ENCODE measurements at places on chromosomes 2 and 18.

GRCh38 chr2:195238379-195238778, 418.6 kb upstream of the SLC39A10 start:
- no peak for DNase-seq

GRCh38 chr2:223697892-223698645, 95.9 kb upstream of the SCG2 start:
- DNase-seq: no peak

GRCh38 chr2:198347349-198347748, 543.0 kb downstream of the PLCL1 start:
- DNase-seq: peak; percentile 18

GRCh38 chr18:63197246-63197869, 122.2 kb downstream of the BCL2 start:
- DNase-seq: peak; percentile 24

GRCh38 chr2:218345491-218346236, 11.0 kb upstream of the CATIP start:
- DNase-seq: no peak

GRCh38 chr2:191177751-191178736, 27.2 kb upstream of the STAT4 start:
- DNase-seq: no peak

DNA sequence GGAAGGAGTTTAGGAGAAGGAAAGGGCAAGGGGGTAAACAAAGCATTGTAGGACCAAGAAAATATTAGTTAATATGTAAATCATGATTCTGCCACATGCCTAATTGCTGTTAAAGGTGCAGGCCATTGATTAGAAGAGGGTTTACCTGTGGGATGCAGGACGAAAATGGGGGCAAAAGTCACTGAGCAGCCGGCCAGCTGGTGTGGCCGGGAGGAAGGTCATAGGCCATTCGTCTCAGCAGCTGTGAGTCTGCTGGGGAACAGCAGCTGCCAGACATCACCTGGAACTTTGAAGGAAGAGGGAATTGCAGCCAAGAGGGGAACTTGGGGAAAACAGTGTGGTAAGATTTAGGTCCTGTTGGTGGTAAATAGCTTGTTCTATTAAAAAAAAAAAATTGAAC, 184.4 kb downstream of the DYSF start:
- no peak for DNase-seq

GRCh38 chr18:73691118-73691517, 456.5 kb downstream of the FBXO15 start:
- DNase-seq: peak; percentile 71

DNA sequence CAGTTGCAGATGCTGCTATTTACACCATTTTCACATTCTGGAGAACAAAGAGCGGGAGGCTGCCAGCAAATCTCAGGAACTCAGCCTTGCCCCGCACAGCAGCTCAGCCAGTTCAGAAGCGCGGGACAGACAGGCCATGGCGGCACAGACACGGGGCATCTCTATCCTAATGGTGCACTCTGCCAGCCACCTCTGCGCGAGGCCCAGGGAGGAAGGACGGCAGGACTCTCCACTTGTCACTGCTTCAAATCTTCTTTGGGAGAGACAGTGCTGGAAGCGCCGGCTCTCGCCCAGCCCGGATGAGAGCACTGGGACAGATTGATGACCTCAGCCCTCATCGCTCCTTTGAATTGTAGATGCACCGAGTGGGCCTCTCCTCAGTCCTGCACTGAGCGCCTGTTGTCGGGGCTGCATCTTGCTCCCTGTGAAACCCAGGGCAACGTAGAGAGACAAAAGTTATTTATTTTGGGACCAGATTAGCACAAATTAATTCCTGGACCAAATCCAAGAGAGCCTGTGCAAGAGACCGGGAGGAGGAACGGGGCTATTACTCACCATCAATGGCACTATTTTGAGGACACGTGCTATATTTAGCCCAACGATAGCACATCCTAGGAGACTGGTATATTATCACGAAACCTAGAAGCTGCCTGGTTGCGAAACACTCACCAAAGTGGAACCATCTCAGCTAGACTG, 211.4 kb upstream of the SMIM21 start:
- DNase-seq: peak; percentile 78

DNA sequence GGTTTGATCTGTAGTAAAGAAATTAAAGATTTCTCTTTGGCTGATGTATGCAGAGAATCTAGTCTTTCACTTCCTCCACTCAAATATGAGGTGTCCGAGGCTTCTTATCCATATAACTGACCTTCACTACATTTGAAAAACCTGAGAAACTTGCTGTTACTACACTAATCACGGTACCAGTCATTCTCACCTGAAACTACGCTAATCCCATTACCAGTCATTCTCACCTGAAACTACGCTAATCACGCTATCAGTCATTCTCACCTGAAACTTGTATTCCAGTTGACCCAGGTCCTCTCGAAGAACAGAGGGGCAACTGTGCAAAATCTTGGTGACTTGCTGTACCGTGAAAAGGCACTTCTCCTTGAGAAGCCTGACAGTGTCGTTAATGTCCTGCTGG, 5.1 kb downstream of the MTERF4 start:
- DNase-seq: no peak

DNA sequence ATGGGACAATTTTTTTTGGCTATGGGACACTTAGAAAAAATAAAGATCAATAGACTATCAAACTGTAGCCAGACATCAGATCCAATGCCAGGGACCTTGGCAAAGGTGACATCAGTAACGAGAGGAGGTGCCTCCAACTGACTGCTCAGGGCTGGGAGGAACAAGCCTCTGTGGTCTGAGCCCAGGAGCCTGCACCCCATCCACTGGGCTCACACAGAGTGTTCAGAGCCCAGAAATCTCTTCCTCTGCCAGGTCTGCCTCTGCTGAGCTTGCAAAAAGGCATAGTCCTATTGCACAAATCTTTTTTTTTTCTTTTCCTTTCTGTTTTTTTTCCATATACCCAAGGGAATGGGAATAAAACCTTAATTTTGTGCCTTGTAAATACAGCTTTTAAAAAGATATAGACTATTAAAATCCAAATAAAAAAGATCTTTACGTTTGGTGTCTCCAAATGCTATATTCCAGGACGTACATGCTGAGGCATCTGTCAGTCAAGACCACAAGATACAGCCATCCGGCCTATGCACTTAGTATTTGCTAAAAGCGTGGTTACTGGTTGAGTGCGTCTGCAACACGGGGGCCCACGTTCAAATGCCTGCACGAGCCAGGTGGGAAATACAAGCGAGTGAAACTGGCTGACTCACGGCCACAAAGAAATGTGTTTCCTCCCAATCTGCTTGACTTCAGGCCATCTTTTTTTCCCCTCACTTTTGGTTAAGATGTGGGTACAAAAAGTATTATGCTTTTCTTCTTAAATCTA, 7.8 kb upstream of the ARHGAP25 start:
- no peak for DNase-seq

DNA sequence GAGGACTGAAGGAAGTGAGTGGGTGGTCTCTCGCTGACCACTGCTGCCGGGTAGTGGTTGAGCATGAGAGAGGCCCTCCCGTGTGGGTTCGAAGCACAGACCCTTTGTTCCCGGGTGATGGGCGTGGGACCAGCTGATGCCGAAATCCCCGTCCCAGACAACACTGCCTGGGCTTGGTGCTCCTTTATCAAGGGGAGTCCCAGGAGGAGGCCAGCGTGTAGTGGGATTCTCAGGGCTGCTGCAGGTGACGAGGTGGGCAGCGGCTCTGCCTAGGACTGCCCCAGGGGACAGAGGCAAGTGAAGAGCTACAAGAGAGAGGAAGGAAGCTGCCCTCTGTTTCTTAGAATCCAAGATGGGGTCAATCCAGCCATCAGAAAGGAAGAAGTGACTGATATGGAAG, 251.3 kb upstream of the PXDN start:
- no peak for DNase-seq

GRCh38 chr2:42089340-42089925, 41.6 kb downstream of the PKDCC start:
- peak; percentile 64 for DNase-seq

DNA sequence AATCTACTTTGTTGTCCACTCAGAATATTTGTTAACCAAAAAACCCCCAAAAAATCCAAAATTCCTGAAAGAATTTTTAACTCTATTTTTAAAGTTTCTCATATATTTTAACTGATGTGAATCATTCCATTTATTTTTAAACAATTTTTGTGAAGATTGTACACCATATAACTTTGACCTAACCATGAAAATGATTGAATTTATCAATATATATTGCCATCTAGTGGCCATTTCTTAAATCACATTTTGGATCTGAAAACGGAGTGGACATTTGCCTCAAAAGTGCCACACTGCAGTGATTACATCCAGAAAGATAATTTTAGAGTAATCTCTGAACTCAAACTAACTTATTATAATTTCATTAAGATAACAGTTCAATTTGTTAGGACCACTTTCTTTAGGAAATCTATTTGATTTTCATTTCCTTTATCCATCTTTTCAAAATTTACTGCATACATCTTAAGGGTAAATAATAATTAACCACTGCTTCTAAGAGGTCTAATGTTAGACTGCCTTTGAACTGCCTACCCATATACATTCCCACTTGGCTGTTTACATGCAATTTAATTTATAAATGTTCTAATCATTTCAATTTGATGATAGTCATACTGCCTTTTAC, 71.1 kb downstream of the DSC3 start:
- DNase-seq: peak; percentile 22

DNA sequence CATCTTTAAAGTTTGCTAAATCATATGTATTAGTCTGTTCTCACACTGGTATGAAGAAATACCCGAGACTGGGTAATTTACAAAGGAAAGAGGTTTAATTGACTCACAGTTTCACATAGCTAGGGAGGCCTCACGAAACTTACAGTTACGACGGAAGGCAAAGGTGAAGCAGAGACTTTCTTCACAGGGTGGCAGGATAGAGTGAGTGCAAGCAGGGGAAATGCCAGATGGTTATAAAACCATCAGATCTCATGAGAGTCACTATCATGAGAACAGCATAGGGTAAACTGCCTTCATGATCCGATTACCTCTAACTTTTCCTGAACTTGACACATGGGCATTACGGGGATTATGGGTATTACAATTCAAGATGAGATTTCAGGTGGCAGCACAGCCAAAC, 1075.2 kb upstream of the NRXN1 start:
- no peak for DNase-seq
